ENCODE measurements at places on chromosomes 5 and 9.

GRCh38 chr5:122985954-122986721 is 50.4 kb downstream of the PPIC start:
- no peak for DNase-seq

DNA sequence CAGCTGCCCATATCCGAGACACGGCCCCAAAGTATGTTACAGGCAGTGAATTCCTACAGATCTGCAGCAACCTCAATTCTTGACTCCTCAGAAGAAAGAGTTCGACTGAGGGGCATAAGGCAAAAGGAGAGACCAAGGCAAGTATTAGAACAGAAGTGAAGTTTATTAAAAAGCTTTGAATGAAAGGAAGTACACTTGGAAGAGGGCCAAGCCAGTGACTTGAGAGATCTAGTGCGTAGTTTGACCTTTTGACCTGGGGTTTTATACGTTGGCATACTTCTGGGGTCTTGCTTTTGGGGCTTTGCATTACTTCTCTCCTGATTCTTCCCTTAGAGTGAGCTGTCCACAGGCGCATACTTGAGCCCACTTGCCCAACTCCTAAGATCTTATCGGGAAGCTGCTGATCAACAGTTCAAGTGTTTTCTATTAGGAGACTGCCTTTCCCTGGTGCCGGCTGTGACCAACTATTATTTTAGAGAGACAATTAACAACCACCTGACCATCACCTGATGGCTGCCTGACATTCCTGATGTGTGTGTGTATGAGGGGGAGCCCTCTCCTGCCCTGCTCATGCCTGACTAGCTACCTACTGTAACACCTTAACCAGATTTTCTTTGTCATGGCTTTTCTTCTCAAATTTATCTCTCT is 1.5 kb upstream of the DEPDC1B start:
- DNase-seq = no peak

DNA sequence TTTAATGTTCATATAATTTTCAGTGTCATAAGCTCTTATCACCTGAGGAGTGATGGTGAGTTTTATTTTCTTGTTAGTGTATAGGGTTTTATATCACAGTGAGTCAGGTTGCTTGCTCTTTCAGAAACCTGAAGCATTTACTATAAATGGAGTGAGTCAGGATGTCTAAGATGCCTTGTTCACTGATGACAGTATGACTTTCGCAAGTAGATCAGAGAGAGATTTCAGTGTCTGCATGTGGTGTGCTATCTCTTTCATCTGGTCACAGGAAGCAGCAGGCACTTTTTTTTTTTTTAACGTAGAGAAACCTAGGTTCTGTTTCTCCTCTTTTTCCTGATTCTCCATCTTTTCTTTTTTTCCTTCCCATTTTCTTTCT is 237.1 kb downstream of the DMRTA1 start:
- DNase-seq = no peak

DNA sequence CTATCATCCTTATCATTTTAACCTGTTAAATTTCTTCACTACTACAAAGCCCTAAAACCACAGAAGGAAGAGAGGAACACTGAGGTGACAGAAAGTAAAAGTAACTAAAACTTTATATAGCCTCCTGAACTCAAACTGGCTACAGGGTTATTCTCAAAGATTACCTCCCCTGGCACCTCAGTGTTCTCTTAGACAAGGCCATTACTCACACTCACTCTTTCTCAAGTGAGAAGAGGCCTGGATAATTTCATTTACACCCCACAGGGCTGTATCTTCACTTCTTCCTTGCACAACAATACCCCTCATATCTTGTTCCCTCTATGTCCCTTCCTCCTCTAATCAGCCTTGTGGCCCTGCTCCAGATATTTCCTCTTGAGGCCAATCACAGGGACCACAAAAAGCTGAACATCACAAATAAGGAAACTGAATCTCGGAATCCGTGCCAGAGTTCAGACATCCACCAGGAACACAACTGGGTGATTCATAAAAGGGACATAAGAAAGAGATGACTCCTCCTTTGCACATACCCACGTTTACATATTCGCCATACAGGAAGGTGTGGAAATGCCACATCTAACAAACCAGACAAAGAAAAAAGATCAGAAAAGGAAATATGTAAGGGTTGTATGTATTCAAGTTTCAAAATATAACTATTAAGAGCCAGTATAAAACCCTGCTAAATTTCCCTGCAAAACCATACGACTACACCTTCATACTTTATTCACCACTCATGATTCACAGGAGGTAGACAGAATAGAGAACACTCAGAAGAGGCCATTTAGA is 1.7 kb upstream of the KLHL3 start:
- no peak for DNase-seq

DNA sequence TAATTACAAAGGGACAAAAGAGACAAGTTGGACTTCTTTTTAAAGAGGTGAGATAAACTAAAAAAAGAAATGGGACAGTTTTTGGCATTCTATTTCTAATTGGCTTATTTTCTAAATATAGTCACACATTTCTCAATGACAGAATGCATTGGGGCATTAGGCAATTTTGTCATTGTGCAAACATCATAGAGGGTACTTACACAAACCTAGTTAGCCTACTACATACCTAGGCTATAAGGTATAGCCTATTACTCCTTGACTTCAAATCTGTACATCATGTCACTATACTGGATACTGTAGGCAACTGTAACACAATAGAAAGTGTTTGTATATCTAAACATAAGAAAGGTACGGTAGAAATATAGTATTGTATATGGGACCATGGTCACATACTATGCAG is 56.1 kb downstream of the LSM11 start:
- no peak for DNase-seq

- DNase-seq = no peak
Measured at GRCh38 chr5:38202741-38203140, 55.6 kb upstream of the EGFLAM start.

DNA sequence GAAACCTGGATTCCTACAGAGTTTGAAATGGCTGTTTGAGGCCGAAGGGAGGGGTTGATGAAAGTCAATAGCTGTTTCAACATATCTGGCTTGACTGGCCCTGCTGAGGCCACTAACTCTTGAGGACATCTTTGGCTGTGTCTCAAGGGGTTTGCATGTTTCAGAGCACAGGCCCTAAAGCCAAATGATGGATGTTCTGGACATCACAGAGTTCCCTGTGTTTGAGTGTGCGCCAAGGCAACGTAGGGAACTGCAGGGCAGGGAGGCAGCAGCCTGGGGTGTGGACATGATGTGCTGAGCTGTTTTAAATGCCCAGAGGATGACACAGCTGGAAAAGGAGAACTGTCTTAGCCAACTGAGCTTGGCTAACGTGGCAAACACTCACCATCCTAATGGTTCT is 89.6 kb downstream of the RAPGEF1 start:
- DNase-seq = no peak

- no peak for DNase-seq
Measured at GRCh38 chr5:35709688-35710087, 92.0 kb downstream of the SPEF2 start.

DNA sequence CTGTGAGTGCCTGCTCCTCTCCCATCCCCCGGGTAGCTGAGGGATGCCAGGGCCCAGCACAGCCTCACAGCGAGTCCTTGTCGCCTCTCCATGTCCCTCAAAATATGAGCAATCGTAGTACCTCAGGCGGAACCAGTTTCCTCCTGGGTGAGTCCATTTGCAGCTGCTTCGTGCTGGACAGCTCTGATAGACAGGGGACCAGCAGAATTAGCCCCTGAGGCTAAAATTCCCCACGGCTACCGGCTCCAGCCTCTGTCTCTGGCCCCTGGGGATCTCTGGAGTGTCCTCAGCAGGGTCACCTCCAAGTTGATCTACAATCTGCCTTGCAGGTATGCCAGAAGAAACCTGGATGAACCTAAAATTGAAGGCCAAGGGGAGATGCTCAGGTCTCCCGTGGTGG is 115.8 kb upstream of the FBXL7 start:
- no peak for DNase-seq

DNA sequence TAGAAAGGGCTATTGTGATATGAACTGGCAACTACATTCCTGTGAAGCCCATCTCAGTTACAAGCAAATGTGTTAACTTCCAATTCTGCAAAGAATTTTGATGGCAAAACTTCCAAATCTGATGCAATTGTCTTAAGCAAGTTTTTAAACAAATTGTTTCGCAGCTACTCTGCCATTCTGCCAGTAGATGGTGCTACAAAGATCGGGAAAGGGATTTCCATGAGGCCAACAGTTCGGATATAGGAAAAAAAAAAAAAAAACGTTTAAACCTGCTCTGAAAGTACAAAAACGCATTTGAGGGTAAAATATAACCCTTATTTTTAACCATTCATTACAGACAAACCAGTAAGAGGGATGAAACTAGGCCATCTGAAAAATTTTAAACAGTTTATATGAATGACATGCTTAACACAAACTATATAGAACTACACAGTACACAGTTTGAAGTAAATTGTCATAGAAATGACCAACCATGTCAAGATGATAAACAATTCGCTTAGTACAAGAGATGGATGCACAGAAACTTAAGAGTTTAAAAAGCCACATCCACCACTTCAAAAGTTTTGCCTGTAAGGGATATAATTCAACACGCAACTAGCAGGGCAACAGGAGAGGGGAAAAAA is 2.2 kb downstream of the HNRNPA0 start:
- no peak for DNase-seq

GRCh38 chr5:54553659-54554207 is 36.2 kb downstream of the SNX18 start:
- no peak for DNase-seq

DNA sequence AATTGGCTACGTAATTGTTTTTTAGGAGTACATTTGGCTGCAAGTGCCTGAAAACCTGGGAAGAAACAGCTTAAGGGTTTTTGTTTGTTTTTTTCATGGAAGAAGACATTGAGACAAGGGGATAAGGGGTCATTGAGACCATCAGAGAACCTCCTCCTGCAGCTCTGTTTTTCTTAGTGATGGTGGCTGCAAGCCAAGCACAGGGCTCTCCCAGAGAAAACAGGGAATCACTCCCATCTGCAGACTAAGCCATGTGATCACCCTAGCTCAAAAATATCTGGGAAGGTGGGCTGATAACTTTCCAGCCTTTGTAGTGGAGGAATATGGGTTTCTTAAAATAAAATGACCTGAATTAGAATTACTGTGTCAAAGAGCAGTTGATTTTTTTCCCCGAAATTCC is 25.1 kb downstream of the PALM2AKAP2 start:
- DNase-seq = no peak

DNA sequence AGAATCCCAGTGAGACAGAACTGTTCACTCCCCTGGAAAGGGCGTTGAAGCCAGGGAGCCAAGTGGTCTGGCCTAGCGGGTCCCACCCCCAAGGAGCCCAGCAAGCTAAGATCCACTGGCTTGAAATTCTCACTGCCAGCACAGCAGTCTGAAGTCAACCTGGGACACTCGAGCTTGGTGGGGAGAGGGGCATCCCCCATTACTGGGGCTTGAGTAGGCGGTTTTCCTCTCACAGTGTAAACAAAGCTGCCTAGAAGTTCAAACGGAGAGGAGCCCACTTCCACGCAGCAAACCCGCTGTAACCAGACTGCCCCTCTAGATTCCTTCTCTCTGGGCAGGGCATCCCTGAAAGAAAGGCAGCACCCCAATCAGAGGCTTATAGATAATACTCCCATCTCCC is 45.1 kb upstream of the PTGER4 start:
- DNase-seq = no peak

DNA sequence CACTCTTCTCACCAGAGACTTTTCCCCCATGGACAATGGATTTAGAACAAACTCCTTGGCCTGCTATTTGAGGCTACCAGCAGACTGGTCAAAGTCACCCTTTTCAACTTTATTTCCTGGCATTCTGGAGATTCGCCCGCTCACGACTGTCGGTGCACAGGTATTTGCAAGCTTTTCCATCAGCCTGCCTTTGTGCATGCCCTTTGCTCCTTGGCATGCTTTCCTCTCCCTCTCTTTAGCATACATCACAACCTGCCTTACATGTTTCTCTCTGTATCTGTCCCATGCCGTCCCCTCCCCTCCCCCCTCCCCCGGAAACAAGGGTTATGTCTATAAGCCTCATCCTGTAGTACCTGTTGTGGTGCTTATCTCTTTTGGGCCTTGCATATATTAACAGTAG is 257.1 kb downstream of the AOPEP start:
- no peak for DNase-seq

DNA sequence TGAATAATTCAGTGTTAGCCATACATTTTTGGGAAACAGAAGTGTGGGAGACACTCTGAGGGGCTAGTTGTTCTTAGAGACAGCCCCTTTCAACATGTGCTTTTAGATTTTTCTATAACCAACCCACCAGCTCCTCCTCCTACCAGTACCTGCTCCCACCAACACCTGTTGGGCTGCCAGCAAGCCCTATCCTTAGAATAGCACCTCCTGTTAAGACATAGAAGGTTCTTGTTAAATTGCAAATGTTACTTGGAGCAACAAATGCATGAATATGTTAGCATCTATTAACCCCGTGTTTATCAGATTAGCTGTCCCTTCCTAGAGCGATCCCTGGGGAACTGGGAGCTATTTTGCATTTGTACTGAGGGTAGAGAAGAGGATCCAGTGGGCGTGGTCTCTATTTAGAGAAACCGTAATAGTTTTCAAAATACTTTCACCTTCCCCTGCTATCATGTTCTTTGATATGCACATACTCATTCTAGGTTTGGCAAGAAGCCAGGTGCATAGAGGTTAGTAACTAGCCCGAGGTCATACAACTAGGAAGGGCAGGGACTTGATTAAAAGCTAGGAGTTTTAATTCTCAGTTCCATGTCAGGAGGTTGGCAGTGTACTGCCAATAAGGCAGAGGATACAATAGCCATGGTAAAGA is 334.4 kb downstream of the KCTD16 start:
- DNase-seq = no peak

DNA sequence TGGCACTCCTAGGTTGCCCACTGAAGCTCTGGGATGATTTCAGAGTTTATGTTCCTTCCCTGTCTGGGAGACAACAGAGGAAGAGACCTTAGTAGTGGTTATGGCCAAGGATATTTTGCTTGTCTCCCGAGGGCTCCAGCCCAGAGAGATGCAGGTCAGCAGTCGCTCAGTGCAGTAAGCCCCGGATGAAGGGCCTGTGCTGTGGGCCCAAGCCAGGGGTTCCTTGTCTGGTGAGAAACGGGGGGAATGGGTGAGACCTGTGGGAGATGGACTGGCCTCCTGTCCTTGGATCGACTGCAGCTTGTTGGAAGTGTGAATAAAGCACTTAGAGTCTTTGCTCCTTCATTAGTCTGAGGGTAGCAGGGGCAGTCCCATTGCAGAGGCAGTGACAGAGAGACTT is 260.7 kb upstream of the RIOK2 start:
- no peak for DNase-seq

DNA sequence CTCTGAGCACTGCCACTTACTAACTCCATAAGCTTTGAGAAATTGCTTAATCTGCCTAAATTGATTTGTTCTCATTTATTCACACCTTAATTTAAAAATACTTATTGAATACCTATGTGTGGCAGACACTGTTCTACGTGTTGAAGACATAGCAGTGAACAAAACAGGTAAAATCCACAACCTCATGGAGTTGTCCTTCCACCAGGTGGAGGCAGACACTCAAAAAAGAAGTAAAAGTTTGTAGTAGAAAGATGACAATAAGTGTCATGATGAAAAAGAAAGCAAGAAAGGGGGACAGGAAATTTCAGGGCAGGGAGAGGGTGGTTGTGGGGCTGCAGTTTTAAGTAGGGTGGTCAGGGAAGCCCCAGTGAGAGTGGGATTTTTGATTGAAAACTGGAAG is 94.9 kb downstream of the SREK1 start:
- no peak for DNase-seq

GRCh38 chr9:72312386-72312987 is 52.5 kb downstream of the ZFAND5 start:
- no peak for DNase-seq

- DNase-seq = no peak
Measured at GRCh38 chr5:157167214-157167621, 1.2 kb upstream of the GARIN3 start.

- no peak for DNase-seq
Measured at GRCh38 chr5:53766673-53767072, 206.2 kb downstream of the NDUFS4 start.

GRCh38 chr9:124602204-124602603 is 95.0 kb upstream of the NR5A1 start:
- no peak for DNase-seq
